ENCODE measurements at places on chromosomes 3 and 15. TPM values are rescaled to one million over a fixed set of nuclear protein-coding genes. Genes with fewer than 3 reads are reported as not detected.

SERPINI2 gene
- total RNA-seq, result not detected

TM6SF1 gene
- total RNA-seq, result 0.62 TPM

NR1D2 gene
- 73.4 TPM for total RNA-seq

ZNF662 gene
- 1.9 TPM for total RNA-seq
